ENCODE measurements at places on chromosomes 6 and 20. TPM values are rescaled to one million over a fixed set of nuclear protein-coding genes. Genes with fewer than 3 reads are reported as not detected.

Gene KCNK16
- not detected for total RNA-seq

Gene MCCD1
- not detected for total RNA-seq

Gene HBS1L
- total RNA-seq, result 37.7 TPM

Gene PEX6
- total RNA-seq, result 26.1 TPM

Gene OPRL1
- 0.27 TPM for total RNA-seq

Gene PPP1R11
- total RNA-seq, result 75.7 TPM

Gene HLA-DPB1
- 24.0 TPM for total RNA-seq

GRCh38 chr20:46118481-46119020 lies 437 bp downstream of the CD40 start:
- no peak for DNase-seq

- DNase-seq, result peak; percentile 40
Observed at GRCh38 chr6:44626616-44627015, 239.1 kb downstream of the CDC5L start.

GRCh38 chr20:54535746-54536145 lies 60.4 kb downstream of the DOK5 start:
- no peak for DNase-seq

DNA sequence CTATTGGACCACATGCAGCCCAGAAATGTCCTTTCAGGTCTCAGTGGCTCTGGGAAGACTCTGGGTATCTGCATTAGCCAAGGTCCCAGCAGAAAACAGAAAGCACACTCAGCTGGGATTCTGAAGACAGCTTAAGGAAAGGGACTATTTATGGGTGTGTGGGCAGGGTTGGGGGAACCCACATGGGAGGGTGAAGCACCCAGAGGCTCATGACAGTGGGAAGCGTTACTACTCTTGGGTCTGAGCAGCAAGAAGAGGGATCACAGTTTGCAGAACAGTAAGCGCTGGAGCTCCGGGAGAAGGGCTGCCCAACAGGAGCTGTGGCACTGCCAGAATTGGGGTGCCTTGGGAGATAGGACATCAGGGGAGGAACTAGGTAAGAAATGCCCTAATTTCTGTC lies 12.4 kb upstream of the CDC5L start:
- DNase-seq, result no peak

DNA sequence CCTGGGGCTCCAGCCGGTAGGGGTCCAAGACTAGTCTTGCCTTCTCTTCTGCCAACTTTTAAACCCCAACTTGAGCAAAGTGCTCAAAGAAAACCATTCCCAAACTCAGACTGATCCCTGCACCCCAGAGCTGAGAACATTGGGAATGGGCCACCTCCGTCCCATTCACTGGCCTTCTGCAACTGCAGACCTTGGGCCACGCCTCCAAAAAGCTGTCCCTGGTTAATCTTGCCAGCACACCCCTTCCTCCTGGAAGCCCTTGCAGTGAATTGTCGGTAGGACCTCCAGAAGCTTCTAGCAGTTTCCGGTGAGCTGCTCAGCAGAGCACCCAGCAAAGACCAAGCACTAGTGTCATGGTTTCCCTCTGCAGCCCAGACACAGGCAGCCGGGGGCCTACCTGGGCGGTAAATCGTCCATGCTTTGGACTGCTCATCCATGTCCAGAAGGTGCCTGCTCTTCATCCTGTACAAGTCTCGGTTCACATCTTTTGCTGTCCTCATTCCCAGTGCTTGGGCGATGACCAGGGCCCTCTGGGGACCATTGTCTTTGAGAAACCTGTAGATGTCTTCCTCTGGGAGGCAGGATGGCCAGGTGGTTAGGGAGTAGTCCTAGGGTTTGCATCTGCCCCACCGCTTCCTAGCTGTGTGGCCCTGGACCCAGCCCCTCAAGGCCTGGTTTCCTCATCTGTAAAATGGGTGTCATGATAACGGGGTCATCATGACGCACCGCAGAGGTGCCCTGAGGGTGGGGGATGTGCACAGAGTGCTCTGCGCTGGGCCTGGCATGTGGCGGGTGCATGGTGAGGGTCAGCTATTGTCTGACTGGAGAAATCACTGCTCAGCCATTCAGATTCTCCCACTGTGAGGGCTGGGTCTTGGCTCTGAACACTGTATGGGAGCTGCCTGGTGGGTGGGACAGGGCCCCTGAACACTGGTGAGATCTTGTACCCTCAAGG lies 5.5 kb downstream of the ZBP1 start:
- DNase-seq, result no peak

DNA sequence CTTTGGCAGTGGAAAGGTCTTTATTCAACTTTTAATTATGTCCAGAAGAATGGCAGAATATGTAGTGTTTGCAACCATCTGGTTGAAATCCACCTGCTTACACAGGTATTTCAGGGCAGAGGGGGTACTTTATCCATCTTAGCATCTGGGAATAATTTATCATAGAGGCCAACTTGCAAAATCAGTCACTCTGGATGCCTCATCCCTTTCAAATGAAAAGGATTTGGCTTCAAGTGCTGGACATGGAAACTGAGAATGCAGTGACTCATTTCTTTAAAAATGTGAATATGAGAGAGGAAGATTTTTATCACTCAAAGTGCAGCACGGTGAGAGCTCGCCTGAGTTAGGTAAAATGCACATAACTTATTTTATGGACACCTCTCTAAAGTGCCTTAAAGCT lies 758.3 kb downstream of the KIF16B start:
- DNase-seq, result no peak

DNA sequence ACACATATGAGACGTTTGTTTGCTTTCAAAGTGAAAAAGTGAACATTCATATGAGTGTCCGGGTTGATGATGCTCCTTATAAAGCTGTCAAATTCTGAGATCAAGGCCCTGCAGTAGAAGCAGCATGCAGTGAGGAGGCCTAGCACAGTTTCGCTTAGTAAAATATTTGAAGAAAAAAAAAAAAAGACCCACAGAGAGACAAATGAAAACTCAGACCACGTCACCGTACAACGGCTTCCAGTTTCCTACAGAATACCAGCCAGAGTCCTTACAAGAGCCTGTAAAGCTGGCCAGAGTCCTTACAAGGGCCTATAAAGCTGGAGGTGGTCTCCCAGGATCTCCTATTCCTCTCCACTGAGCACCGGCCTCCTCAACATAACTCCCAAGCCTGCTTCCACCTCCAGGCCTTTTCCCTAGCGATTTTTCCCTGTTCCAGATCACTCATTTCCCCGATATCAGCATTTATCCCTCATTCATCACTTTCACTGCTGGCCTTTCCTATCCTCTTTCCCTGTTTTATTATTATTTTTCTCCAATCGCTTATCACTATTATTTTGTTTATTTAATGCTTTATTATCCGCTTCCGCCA lies 1.5 kb upstream of the HMGN4 start:
- peak; percentile 52 for DNase-seq

DNA sequence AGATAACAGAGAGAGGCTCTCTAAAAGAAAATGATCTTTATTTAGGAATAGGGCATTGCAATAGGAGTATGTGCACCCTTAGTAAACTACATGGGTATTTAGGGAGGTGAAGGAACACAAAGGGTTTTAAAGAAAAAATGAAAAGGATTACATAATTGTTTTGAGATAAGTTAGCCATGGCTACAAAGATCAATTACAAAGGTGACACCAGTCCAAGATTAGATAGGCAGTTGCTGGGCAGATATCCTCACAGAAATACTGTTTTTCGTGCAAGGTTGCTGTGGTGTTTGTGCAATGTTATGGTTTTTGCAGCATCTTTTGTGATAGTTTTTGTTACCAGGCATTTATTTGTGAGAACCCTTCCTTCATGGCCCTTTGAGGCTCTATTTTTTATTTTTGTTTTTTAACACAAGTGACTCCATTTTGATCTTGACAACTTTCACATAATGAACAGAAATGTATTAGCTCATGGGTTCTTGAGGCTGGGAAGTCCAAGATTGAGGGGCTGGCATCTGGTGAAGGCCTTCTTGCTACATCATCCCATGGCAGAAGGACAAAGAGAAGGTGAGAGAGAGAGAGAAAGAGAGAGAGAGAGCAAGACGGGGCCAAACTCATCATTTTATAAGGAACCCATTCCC lies 5.6 kb upstream of the CCNC start:
- no peak for DNase-seq

DNA sequence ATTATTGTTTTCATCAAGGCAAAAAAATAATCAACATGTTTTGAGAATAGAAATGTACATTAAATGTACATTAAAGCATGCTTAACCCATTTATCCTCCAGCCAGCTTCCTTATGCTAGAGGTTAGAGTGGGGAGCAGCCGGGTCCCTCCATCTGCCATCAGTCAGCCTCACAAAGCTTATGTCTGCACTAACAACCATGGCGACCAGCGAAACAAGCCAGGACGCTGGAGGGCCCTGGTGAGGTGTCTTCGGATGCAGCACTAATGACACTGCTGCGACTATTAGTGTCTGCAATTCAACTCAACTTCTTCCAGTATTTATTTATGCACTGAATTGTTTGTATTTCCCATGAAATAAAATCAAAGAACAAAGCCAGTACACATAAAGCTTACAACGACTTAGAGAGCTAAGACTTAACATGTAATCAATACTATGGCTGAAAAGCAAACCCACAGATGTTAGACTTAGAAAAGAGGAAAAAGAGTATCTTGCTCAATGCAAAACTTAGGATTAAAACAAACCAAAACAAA lies 6.8 kb downstream of the CLDN20 start:
- no peak for DNase-seq

GRCh38 chr6:27565839-27566779 lies 93.2 kb upstream of the ZNF184 start:
- no peak for DNase-seq

GRCh38 chr6:53811082-53811481 lies 16.3 kb downstream of the LRRC1 start:
- no peak for DNase-seq

DNA sequence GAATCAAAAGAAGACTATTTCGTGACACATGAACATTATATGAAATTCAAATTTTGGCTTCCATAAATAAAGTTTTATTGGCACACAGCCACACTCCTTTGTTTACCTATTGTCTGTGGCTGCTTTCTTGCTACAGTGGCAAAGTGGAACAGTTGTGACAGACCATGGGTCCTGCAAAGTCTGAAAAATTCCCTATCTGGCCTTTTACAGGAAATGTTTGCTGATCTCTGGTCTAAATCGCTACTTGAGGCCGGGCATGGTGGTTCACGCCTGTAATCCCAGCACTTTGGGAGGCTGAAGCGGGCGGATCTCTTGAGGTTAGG lies 23.1 kb upstream of the PREX1 start:
- no peak for DNase-seq

DNA sequence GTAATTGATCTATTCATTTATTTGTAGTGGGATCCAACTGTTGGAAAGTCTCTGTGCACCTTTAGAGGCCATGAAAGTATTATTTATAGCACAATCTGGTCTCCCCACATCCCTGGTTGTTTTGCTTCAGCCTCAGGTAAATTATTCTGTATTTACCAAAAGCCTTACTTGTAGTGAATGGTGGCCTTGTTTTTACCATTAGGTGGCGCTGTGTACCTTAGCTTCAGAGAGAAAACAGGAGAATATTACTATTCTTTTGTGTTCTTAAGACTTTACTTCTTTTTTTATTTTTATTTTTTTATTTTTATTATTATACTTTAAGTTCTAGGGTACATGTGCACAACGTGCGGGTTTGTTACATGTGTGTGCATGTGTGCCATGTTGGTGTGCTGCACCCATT lies 23.7 kb downstream of the PEX7 start:
- no peak for DNase-seq

DNA sequence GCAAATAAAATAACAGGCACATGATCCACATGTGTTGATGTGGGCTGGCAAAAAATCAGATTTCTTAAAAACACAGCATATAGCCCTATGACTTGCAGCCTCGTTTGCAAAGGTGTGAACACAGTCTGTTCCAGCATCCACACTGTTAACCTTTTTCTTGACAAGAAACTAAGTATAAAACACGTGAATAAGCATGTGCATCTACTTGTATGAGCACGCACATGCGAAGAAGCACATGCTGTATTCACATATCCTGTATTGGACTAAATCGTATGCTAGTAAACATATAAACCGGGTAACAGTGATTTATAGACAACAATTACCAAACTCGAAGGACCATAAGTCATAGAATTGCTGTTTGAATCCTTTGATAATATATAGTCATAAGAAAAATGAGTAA lies 218.7 kb downstream of the HDGFL1 start:
- no peak for DNase-seq

GRCh38 chr20:33407251-33407650 lies 5.9 kb upstream of the CDK5RAP1 start:
- DNase-seq, result no peak

- DNase-seq, result no peak
Observed at GRCh38 chr6:90368001-90368400, 71.4 kb upstream of the BACH2 start.

- no peak for DNase-seq
Observed at GRCh38 chr6:133977983-133978895, 25.2 kb downstream of the TBPL1 start.

DNA sequence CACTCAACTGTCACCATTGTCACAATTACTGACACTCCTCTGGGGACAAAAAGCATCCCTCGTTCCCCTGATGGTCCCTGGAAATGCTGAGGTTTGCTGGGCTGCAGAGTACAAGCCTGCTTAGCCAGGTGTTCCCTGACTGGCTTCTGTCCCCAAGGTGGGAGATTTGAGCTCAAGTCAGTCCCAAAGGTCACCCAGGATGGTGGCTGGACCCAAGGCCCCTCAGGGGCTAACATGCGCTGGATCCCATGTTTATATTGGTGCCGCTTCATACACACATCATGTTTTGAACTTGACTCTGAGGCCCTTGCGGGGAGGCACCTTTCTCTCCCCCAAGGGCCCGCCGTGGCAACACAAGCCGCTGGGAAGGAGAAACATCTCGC lies 44.2 kb downstream of the PMEPA1 start:
- DNase-seq, result peak; percentile 26

GRCh38 chr6:156557251-156557910 lies 219.8 kb upstream of the ARID1B start:
- DNase-seq, result no peak
